Mucosa of gallbladder (tissue), 1 donor: ENCODE measurements at places on chromosomes 7 and 10. TPM values are rescaled to one million over a fixed set of nuclear protein-coding genes. Genes with fewer than 3 reads are reported as not detected.

Gene CHN2
- total RNA-seq: 24.7 TPM

Gene FZD8
- 9.4 TPM for total RNA-seq

DNA sequence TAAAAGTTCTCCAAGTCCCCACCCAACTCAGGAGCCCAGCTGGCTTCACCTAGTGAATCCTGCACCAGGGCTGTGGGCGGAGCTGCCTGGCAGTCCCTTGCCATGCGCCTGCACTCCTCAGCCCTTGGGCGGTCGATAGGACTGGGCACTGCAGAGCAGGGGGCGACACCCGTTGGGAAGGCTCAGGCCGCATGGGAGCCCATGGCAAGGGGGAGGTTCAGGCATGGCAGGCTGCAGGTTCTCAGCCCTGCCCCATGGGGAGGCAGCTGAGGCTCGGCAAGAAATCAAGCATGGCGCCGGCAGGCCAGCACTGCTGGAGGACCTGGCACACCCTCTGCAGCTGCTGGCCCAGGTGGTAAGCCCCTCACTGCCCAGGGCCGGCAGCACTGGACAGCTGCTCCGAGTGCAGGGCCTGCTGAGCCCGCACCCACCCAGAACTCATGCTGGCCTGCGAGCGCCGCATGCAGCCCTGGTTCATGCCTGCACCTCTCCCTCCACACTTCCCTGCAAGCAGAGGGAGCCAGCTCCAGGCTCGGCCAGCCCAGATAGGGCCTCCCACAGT is 149.9 kb downstream of the ANKRD30A start:
- no peak for DNase-seq

DNA sequence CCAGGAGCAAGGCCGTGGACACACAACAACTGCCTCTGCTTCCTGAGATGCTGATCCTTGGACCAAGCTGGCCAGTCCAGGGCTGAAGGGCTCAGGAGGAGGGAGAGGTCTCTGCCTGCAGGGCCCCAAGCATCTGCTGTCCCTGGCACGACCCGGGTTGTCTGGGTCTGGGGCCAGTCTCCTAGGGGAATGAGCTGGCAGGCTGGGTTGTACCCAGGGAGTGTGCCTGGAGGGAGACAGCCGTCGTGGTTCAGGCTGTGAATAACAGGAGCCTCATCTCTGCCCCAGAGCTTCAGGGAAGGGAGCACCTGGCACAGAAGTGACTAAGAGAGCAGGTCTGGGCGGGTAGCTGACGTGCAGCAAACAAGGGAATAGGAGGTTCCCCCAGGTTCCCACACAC is 17.9 kb upstream of the SERPINE1 start:
- DNase-seq: no peak

DNA sequence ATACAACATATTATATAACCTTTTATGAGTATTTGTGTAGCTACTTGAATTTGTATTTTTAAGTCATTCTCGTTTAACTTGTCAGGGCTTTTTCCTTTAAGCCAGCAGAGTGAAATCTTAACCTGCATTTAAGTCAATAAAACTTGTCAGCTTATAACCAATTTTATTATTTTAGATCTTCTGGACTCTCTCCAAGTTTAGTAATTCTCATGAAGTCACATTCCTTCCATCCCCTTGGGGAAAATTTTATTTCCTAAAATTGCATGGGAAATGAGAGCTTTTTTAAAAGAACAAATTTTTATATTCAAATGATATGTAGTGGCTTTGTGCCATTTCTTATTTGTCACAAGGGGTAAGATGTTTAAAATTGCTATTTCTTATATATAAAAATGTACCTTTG is 74.0 kb downstream of the SEPTIN7 start:
- DNase-seq: no peak
